ENCODE measurements at places on chromosomes 13 and 19.

- DNase-seq, result peak; percentile 70
Measured at GRCh38 chr19:7926021-7926726, at the start of gene CTXN1. Gene CTXN1, minus strand, starts transcription at chr19:7926135. Its CDS starts 597 bp downstream, at chr19:7925538.

DNA sequence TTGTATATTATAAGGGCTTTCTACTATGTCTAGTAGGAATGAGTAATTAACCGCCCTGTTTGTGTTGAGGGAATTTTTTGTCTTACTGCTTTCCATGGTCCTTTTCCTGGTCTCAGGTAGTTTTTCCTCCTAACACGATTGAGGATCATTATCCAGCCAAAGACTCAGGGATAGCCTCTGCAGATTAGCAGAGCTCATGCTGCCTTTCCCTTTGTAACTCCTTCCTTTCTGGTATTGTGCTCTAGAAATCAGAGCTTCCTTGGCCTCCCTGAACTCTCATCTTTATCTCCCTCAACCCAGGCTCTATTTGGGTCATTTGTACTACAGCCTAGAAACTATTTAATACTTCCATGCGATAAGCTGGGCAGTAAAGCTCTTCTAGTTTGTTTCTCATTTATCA lies 142.1 kb downstream of the PDS5B start:
- no peak for DNase-seq

GRCh38 chr13:78997902-78998629 lies 339.1 kb upstream of the OBI1 start:
- no peak for DNase-seq

GRCh38 chr13:70027551-70027950 lies 80.1 kb upstream of the ATXN8OS start:
- DNase-seq, result no peak

DNA sequence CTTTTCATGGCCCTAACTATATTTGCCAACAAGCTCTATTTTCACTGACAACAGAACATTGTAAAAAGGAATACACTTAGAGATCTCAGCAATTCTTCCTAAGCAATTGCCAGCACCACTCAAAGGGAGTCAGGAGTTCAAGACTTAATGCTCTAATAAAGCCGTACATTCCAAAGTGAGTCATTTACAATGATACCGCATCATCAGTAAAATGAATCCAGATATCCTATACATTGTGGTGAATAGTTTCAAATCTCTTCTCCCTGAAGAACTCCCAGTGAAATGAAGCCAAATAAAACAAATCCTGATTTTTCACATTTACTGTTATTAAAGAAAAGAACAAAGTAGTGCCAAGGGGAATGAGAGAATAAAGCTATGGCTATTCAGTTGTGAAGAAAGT lies 2898.7 kb upstream of the PCDH20 start:
- DNase-seq, result no peak

DNA sequence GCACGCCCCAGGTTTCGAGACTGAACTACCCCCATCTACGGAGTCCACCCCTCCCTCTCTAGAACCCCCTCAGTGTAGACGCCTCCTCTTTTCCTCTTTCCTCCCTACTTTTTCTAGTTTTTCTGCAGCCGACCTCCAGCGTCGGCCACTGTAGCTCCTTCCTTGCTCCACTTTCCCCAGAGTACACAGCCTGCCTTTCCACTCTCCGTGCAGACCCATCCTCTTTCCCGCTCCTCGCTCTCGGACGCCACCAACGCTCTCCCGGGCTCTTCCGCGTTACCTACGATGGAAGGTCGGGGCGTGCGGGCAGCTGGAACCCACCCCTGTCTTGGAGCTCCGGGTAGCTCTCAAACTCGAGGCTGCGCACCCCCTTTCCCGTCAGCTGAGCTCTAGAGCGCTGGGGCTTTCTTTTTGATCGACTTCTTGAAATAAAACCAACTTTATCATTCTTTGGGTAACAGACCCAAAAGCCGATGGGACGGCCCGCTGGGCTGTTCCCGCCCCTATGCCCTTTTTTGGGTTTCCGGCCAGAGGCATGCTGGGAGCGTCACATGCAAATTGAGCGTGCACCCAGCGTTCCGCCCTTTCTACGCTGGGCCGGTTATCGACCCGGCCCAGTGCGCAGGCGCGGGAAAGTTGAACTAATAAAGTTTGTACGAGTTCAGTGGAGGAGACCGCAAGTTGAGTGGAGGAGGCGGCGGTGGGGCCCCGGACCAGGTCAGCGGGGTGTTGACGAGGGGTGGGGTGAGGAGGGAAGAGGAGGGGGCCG lies at the start of the genes BCL2L12 and IRF3:
TSS of gene BCL2L12 (plus strand) at position 583 of the 769 bp plus-strand sequence. CDS start 760 bp downstream, outside the sequence.
TSS of gene IRF3 (minus strand) at position 507 of the 769 bp plus-strand sequence. CDS start 1,019 bp downstream, outside the sequence.
- DNase-seq, result peak; percentile 97

DNA sequence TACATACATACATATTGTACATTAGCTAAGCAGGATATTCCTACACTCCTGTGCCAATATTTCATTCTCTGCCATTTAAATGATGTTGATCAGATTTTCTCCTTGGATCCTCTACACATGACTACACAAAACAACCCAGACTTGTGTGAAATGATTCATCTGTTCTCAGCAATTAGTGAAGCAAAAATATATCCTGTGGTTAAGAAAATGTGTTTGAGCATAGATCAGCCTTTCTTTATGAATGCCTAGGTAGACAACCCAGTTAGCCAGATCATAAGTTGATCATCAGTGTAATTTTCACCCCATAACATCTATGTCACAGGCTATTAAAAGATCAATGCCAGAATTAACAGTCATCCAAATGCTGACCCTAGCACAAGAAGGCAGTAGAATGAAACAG lies 275.2 kb upstream of the EDNRB start:
- no peak for DNase-seq

- no peak for DNase-seq
Measured at GRCh38 chr13:95060014-95060519, 241.2 kb downstream of the ABCC4 start.

DNA sequence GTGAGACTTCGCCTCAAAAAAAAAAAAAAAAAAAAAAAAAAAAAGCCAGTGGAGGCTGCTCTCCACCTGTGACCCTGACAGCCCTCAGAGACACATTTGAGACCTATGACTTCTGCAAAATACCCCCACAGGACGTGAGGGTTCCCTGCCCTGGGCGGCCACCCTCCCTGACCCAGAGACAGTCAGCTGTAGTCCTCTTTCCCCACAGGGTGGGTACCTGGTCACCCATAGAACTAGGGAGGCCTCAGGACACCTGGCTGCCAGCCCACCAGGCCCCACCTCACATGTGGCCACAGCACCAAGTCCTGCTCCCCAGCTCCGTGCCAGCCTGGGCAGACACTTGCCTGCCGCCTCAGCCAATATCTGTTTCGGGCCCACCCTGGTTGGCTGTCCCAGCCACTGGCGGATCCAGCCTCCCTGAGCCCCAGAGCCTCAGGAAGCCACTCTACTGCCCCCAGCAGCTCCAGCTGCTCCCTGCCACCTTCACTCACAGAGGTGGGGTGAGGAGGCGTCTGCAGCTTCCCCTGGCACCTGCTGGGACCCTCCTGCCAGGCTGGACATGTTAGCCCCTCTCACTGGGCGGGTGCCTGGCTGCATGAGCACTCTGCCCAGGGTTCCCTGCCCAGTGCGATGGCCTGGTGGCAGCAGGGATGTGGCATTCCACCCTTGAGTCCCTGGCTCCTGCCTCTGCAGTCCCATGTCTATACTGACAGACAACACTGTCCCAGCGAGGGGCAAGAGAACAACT lies 6.9 kb downstream of the MKNK2 start:
- no peak for DNase-seq

DNA sequence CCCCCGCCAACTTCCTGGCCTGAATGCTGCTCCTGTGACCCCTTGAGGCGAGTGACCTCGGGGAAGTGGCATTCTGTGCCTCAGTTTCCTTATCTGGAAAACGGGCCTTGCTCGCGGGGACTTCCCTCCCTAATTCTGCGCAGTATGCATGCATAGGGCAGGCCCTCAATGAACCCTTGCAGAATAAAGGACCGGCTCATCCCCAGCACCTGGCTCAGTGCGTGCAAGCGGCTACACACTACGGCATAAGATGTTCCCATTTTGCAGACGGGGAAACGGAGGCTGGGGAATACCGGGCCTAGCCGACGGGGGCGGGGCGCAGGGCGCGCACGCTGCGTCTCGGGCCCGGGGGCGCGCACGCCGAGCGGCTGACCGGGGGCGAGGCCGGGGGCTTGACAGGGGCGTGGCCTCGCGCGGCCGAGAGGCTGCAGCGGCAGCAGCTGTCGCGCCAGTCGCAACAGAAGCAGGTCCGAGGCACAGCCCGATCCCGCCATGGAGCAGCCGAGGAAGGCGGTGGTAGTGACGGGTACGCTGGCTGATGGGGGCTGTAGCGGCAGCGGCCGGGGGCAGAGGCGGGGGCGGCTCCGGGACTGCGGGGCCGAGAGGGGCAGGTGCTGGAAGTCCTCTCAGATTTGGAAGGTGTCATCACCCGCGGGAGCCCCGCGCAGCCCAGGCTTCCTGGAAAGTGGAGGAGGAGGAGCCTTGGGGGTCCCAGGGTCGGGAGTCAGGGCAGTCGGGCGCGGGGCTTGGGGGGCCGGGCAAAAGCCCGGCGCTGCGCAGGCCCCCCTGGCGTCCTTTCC lies at the start of gene PGPEP1:
TSS of gene PGPEP1 (plus strand) at position 409 of the 800 bp plus-strand sequence. CDS start at position 493, 84 bp downstream.
- DNase-seq, result peak; percentile 67

DNA sequence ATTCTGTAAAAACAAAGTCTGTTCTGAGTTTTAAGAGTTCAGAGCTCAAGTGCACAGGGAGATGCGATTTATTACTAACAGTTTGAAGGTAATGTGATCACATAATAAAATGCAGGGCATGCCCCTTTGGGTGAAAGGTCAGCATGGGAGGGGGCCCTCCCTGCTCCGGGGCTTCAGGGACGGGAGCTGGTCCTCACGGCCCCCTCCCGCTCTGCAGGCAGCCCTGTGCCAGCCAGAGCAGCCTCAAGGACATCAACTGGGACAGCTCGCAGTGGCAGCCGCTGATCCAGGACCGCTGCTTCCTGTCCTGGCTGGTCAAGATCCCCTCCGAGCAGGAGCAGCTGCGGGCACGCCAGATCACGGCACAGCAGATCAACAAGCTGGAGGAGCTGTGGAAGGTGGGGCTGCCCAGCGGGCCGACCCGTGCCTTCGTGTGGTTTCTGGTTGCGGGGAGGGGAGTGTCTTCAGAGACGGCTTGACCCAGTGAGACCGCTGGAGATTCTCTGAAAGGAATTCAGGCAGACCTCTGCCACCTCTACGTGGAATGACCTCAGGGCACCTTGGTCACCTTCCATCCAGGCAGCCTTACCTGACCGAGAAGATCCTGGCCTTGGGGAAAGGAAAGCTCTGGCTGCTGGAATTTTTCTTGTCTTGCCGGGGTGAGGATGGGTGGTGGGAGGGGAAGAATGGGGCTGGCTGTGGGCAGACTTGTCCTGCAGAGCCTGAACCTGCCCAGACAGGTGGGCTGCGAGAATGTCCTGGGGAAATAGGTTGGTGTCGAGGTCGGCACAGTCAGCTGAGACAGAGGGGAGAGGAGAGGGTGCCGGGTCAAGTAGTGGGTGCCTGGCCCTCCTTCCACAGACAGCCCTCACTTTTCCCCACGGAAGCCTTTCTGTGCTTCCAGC lies 19.0 kb downstream of the UPF1 start:
- no peak for DNase-seq

DNA sequence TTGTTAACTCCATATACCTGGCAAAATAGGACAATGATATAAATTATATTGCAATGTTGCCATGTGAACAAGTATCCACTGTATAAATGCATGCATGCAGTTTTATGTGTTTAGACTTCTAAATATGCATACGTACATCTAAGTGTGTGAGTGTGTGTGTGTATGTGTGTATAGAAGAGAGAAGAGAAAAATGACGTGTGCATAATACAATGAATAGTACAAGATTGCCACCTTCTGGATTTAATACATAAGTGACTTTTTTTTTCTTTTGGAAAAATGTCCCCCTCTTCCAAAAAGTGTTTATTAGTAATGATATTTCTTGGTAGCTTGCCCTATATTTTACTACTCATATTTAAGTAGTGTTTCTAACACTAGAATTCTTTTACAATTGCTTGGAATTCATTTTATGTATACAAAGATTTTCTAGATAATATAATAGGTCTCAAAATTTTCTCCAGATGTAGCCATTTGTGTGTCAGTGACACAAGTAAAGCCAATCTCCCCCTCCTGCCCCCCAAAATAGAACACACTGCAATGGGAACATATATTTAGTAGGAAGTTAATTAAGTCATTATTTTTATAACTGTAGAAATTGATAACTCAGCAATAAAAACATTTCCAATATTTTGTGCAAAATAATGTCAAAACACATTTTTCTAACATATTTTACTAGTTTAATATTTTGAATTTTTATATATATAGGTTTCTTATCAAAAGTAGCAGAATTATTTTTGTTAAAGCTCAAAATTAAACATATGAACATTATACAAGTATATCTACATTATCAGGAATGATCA lies 783.3 kb upstream of the ATXN8OS start:
- DNase-seq, result no peak

GRCh38 chr19:16541526-16542044 lies 652 bp downstream of the CHERP start:
- no peak for DNase-seq

- DNase-seq, result no peak
Measured at GRCh38 chr13:22925881-22926747, 254.7 kb upstream of the SGCG start.

- no peak for DNase-seq
Measured at GRCh38 chr13:114237415-114238112, 2.9 kb downstream of the CDC16 start.

DNA sequence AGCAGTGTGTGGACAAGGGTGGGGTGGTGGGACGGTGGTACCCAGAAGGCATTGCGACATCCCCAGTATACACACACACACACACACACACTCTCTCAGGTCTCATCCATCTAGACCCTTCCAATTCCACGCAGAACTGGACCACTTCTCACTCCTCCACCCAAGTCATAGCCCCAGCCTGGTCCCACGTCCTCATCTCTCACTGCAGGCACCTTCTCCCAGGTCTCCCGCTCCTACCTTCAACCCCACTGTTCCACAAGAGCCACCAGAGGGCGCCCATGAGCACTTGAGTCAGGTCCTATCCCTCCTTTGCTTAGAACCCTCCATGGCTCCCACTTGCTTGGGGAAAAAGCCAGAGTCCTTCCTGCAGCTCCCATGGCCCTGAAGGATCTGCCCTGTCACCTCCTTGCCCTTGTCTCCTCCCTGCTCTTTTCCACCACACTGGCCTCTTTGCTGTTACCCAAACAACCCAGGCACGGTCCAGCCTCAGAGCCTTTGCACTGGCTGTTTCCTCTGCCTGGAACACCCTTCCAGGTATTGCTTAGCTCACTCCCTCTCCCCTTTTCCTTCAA lies 62.6 kb downstream of the IER2 start:
- DNase-seq, result peak; percentile 61

DNA sequence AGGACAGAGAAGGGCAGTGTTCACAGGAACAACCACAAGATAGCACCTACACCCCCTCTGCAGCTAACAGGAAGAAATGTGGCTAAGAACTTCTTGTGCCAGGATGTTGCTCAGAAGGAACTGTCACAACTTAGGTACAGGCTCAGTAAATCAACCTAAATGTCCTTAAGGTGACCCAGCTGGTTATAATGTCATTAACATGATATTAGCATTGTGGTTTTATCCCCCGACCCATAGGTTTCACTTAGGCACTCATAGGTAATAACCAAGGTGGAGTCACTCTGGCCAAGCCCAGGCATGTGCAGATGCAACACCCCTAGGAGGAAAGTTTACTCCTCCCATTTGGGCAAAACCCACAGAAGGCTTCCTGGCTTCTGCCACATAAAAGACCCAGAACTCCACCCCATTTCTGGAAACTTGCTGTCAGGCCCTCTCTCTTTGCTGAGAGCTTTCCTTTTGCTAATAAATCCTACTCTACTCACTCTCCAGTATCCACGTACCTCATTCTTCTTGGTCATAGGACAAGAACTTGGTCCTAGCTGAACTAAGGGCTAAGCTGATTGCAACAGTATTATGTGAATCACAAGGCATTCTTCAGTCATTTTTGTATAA lies 951.3 kb downstream of the SLITRK5 start:
- DNase-seq, result no peak

GRCh38 chr13:95896301-95896700 lies 156.9 kb downstream of the UGGT2 start:
- no peak for DNase-seq
